ENCODE measurements at places on chromosomes 2 and 18.

DNA sequence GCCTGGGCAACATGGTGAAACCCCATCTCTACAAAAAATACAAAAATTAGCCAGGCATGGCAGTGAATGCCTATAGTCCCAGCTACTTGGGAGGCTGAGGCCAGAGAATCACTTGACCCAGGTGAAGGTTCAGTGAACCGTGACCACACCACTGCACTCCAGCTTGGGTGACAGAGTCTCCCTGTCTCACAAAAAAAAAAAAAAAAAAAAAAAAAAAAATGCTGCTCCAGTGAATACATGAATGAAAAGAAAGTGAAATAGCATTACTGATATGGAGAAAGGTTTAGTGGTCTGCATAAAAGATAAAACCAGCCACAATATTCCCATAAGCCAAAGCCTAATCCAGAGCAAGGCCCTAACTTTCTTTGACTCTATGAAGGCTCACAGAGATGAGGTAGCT, 44.5 kb downstream of the METTL8 start:
- DNase-seq: no peak

- no peak for DNase-seq
Observed at GRCh38 chr2:175414191-175414881, 232.8 kb upstream of the ATP5MC3 start.

GRCh38 chr18:57428221-57429150, 6.7 kb upstream of the ONECUT2 start:
- no peak for DNase-seq

DNA sequence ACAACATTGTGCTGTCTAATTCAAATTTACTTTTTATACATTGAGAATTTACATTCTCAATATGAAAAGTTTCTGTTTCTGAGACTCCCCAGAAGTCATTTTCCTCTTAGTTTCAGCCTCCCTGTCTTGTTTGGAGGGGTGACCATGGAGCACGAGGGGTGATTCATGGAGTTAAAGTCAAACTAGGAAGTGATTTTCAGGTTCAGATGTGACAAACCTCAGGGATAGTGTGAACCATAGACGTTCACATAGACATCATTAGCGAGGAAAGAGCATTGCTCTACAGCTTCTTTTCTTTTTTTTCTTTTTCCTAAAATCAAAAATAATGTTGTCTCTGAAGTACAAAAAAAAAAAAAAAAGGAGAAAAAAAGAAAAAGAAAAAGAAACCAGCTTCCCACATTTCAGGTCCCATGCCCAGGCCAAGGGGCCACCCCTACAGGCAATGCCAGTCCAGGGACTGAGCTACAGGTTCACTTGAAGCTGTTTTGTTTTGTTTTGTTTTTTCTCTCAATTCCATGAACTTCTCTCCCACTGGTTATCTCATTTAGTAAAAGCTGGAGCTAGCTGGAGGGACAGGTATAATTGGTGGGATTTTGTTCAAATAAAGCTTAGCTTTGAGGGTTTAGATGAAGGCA, 18.1 kb upstream of the LCLAT1 start:
- DNase-seq: no peak

- no peak for DNase-seq
Observed at GRCh38 chr2:27889774-27890145, 427 bp downstream of the RBKS start.

DNA sequence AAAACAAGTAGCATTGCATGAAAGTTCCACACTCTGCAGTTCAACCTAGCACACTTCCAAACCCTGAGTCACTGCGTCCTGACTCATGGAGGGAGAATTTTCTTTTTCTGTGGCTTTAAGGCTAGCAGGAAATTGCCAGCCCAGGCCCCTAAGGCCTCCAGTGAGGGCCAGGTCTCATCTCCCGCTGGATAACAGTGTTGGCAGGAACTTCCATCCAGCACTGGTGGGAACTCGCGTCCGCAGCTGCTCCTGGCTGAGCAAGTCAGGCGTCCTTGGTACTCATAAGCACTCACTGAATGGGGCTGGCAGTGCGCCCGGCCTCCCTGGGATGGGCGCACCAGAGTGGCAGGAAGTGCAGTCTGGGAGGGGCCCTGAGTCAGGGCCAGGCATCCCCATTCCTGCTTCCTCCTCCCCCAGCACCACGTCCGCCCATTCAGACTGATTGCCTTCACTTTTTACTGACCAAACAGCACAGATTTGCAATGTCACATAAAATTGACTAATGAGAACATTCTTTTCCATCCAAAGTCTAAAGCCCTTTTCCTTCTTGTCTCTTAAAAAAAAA, 14.3 kb downstream of the MALL start:
- DNase-seq: no peak

DNA sequence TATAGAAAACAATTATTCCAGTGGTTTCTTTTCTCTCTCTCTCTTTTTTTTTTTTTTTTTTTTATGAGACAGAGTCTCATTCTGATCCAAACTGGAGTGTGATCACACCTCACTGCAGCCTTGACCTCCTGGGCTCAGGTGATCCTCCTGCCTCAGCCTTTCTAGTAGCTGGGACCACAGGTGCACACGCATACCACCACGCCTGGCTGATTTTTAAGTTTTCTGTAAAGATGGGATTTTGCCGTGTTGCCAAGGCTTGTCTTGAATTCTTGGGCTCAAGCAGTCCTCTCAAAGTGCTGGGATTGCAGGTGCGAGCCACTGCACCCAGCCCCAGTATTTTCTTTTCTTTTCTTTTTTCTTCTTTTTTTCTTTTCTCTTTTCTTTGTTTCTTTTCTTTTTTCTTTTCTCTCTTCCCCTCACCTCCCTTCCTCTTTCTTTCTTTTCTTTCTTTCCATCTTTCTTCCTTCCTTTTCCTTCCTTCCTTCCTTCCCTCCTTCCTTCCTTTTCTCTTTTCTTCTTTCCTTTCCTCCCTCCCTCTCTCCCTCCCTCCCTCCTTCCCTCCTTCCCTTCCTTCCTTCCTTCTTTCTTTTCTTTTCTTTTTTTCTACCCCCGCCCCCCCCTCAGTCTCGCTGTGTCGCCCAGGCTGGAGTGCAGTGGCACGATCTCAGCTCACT, 76.9 kb downstream of the ZNF532 start:
- DNase-seq: no peak

GRCh38 chr2:204110338-204110741, 173.8 kb downstream of the ICOS start:
- DNase-seq: peak; percentile 6

DNA sequence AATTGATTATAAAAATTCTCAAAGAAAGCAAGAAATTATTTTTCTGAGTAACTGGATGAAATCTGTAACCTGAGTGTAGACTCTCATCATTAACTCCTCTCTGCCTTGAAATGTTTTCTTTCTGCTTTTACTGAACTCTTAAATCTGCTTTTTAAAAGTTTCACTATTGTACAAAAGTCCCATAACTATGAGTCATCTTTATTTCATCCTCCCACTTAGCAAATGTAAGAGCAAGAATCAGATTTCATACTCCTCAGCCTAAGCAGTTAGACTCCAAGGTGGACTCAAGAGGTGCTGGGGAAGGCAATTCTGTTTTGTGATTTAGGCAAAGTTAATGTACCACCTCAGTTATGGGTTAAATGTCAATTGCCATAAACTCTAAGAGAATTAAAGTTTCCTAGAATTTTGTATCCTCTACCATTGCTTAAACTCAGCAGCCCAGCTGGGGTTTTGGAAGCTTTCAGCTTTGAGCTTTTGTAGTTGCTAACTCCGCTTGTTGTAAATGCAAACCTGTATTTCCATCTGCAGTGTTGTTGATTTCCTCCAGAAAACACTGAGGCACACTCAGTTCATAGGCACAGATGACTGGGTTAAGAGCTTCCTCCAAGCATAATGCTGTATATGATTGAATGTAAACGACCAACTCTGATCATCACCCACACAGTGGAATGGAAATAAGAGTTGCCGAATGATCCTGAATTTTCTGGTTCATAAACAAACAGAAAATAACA, 268.8 kb downstream of the ARHGAP15 start:
- no peak for DNase-seq

- no peak for DNase-seq
Observed at GRCh38 chr18:32259553-32259952, 69.7 kb downstream of the MEP1B start.

DNA sequence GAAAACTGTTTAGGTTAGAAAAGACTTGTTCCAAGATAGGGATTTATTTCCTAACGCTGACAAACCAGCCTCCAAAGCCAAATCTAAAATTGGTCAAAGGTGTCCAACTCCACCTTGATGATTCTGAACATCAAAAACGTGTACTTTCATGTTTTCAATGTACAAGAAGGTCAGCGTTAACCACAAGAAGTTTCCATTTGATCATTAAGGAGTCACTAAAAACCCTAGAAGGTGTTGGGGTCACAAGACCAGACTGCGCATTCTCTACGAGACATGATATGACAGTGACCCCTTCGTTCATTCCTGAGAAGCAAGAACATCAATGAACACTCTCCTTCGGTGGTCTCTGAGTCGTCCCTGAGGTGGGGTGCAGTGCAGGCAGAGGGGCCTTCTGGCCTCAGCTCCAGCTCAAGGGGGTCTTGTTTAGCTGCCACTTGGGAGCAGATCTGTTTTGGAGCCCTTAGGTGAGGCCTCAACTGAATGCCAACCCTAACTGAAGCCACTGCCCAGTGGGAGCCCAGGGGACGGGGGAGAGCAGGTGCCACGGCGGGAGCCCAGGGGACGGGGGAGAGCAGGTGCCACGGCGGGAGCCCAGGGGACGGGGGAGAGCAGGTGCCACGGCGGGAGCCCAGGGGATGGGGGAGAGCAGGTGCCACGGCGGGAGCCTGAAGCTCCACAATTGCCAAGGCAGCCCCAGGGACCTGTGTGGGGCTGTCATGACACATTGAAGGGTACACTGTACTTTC, 55.2 kb downstream of the PARD6G start:
- DNase-seq: no peak

DNA sequence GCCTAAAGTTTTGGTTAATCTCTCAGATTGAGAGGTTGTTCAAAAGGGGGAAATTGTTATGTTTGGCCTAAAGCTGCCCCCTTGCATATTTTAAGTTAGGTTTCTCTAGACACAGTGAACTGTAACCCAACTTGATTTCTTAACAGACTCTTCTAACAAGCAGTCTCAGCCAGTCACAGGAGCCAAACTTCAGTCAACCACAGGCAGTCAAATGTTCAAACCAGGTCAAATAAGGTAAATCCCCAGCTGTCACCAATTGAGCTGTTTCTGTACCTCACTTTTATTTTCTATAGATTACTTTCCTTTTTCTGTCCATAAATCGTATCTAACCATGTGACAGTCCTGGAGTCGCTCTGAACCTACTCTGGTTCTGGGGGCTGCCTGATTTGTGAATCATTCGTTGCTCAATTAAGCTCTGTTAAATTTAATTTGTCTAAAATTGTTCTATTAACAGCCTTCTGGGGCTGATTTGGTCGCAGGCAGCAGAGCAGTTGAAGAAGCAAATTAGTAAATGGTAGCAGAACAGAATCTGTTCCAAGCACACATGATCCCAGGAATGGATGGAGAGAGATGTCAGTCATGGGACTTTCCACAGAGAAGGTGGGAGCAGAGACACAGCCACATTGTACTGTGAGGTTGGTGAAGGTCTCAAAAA, 16.4 kb upstream of the NFU1 start:
- no peak for DNase-seq

- no peak for DNase-seq
Observed at GRCh38 chr18:36769172-36769571, 59.6 kb downstream of the TPGS2 start.

DNA sequence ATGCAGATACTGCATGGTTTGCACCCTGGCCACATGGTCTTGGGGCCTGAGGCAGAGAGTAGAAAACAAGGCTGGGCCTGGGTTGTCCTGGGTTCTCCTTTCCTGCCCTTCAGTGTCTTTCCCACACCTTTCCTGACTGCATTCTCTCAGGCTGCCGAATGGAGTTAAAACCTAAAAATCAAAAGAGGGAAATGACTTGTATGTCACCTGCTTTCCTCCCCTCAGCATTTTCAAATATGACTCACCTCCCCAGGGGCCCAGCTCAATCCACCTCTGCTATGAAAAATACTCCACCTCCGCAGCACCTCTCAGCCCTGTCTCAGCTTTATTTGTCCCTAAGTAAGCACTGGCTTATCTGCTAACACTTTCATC, 457.8 kb upstream of the MEX3C start:
- DNase-seq: no peak

DNA sequence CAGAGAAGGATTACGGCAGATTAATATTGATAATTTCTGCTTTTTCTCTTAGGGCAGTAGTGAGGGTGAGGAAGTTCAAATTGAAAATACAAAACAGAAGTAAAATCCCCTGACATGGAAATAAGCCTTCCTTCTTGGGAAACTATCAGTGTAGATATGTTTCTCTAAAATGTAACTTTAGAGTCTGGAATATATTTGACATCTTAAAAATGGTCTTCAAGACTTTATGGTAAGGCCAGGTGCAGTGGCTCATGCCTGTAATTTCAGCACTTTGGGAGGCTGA, 33.0 kb downstream of the INPP5D start:
- no peak for DNase-seq

DNA sequence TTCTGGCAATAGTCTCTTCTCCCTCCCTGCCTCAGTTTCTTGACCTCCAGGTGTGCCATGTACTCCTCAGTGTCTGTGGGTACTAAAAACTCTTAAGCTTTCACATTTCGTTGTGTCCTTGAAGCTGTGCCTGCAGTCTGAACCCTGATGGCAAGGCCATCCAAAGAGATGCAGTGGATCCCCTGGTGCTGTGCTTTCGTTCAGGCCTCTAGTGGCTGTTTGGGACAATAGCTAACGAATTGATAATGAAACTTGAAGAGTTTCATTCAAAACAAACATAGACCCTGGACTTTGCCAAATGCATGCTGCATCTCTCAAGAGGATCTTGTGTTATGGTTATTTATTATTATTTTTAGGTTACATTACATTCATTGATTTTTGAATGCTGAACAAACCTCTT, 523.1 kb upstream of the FSIP2 start:
- DNase-seq: no peak

- DNase-seq: no peak
Observed at GRCh38 chr2:30522421-30522820, 75.4 kb downstream of the LCLAT1 start.

DNA sequence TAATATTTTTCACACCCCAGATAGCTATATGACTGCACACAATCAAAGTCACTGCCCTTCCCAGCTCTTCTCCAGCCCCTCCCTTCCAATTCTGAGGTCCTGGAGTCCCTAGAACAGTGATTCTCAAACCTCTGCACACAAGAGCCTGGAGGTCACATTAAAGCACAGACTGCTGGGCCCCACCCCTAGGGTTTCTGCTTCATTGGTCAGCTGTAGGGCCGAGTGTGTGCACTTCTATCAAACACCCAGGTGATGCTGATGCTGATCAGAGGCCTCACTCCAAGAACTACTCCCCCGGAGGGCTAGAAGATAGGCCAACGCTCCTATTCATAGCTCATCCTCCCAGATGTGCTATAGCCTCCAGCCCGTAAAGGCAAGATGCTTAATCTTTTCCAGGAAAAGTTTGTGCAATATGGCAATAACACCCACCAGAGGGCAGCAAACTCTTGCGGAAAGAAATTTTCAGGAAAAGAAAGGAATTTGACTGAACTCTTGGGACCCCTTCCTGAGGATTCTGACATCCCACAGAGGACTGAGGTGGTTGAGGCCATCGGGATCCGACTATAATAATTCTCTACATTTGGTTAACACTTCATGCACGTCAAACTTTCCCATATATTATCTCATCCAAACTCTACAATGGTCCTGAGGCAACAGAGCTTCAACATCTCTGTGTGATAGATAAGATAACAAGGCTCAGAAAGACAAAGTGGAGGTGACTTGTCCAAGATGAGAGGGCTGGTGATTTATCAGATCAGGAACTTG, 194.2 kb upstream of the PKDCC start:
- no peak for DNase-seq

GRCh38 chr2:25420820-25421237, 79.1 kb upstream of the DNMT3A start:
- DNase-seq: no peak

Measured in activated naive CD8-positive, alpha-beta T cell treated with anti-CD3 and anti-CD28 coated beads, Interleukin-2, amount 50 U/mL, for 16 hours (primary cell).